ENCODE measurements at places on chromosomes 1 and 21.

DNA sequence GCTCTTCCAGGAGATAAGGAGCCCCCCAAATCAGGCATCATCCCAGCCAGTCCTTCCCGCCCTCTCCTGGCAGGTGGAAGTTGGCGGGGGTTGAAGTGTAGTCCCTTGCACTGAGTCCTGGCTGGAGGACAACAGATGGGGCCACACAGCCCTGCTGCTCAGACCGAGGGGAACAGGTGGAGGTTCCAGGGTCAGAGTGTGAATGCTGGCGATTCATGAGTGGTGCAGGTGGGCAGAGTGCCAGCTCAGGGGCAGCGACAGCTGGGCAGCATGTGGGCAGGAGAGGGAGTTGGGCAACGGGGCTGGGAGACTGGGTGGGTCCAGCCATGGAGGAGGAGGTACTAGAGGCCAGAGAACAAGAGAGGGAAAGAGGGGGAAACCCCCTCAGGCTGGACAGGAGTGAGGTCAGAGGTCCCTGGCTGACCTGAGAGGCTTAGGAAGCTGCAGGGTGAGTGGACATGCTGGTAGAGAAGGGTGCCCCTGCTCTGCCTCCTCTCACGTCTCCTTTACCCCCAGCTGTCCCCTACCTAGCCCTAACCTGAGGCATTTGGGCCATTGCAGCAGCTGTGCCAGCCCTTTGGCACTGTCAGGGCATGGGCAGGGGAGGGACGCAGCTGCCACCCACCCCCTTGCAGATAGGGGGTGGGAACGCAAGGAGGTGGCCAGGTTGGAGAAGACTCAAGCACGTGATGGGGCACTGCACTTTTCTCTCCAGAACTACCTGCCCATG lies 11.3 kb upstream of the ADORA1 start:
- no peak for DNase-seq

- no peak for DNase-seq
Observed at GRCh38 chr1:30342535-30343141, 380.7 kb downstream of the MATN1 start.

DNA sequence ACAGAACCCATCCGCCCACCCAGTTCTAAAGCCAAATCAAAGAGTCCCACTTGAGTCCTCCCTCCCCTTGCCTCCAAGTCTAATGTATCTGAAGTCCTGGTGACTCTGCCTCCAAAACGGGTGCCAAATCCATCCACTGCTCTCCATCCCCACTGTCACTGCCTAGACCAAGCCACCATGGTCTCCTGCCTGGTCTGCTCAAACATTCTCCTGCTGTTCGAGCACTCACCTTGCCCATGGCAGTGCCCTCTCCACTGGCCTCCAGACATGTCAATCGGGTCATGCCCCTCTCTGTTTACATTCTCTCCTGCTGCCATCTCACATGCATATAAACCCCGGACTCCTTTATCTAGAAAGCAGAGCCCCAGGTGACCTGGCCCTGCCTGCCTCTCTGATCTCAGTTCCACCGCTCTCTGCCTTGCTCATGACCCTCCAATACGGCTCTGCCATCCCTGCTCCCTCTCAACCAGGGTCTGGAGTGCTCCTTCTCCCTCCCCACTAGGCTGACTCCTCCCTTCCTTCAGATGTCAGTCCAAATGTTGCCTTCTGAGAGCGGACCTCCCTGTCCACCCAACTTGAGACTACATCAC lies 32.1 kb upstream of the MX1 start:
- no peak for DNase-seq

GRCh38 chr21:30382201-30382600 lies 10.1 kb upstream of the KRTAP13-2 start:
- no peak for DNase-seq

- no peak for DNase-seq
Observed at GRCh38 chr1:205596876-205597275, 34.9 kb downstream of the ELK4 start.

DNA sequence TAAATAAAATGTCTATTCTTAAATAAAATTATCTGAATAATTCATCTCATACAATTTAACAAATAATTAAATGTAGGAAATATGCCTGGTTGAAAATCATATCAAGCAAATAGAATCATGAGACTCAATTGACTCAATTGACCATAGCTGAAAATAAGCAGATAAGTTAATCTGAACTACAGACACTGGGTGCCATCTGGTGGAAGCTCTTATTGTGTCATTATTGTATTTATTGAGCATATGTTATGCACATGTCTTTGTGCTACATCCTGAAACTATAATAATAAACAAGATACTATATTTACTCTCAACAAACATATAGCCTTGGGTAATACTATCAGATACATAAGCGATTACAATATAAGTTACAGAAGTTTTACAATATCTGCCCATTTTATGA lies 41.0 kb downstream of the BRINP3 start:
- no peak for DNase-seq

DNA sequence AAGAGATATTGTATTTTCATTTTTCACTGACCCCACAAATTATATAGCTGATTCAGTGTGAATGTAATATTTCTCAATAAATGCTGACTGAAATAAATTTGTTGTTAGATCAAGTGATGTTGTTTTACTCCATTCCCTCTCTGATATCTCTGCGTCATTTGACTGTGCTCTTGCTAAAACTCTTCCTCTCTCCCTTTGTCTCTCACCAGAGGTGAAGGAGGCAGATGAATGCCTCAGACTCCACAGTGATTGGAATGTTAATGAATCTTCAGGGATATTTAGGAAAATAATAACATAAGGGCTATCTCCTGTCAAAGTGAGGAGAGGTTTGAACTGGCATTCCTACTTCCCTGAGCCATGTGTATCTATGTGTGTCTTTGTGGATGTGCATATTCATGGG lies 3.7 kb downstream of the CD1E start:
- no peak for DNase-seq

GRCh38 chr1:86906419-86906818 lies 7.5 kb downstream of the SELENOF start:
- DNase-seq, result no peak

GRCh38 chr1:77900687-77901293 lies 12.4 kb downstream of the NEXN start:
- DNase-seq, result peak; percentile 3

DNA sequence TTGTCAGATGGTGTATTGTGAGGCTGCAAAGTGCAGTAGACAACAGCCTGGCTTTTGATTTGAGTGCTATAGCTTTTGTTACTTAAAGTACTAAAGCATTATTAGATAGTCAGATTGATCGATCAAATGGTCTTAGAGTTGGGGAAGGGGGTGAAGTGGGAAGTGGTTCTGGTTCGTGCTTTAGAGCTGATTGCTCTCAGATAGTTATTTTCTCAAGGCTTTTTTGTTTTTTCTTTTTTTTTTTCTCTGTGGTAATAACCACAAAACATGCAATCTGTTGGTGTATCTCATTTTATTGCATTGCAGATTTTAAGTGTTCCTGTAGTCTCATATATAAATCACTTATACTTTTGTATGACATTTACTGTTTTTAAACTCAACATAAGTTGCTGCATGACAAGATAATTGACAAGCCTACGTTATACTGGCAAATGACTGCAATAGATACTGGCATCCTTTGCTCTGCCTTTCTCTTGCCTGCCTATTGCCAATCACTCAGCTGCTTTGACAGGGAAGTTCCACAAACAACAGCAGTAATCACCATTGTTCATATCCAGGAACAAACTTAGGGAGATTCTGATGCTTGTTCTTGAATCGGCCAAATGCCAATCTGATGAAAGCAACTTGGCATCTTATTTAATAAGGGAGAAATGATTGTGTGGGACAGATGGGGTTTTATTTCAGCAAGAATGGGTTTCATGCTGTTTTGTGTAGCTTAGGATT lies 125.0 kb upstream of the B3GALT2 start:
- no peak for DNase-seq

DNA sequence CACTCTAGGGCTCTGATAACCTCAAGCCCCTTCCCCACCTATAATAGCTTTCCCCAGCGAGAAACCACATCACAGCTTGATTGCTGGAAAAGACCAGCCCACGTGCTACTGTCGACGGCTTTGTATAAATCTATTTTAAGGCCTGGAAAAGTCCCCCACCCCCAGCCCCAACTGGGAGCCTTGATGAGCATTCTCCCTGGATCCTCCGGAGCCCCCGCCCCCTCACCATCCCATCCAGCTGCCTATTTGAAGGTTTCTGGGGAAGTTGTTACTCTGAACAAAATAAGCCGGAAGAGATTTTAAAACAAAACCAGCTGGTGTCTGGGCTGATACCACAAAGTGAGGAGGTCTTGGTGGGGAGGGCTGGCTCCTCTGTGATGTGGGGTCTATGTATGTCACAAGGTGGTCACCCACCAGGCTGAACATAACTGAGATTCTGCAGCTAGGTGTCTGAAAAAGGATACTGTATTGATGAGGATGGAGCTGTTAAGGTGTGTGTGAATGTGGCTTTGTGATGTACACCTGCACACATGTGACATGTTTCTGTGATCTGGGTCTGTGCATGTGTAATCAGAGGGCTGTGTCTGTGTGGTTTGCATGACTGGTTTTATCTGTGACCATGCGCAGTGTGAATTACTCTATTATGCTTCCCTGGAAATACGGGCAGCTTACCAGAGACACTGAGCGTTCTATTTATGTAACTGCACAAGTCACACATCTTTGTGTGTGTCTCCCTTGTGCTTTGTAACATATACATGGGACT lies 25.0 kb downstream of the RIMS3 start:
- DNase-seq, result no peak

GRCh38 chr1:8241417-8242014 lies 76.4 kb upstream of the SLC45A1 start:
- no peak for DNase-seq

- DNase-seq, result no peak
Observed at GRCh38 chr1:202622388-202622787, 87.9 kb downstream of the SYT2 start.

GRCh38 chr1:41637367-41637766 lies 152.9 kb upstream of the EDN2 start:
- no peak for DNase-seq

DNA sequence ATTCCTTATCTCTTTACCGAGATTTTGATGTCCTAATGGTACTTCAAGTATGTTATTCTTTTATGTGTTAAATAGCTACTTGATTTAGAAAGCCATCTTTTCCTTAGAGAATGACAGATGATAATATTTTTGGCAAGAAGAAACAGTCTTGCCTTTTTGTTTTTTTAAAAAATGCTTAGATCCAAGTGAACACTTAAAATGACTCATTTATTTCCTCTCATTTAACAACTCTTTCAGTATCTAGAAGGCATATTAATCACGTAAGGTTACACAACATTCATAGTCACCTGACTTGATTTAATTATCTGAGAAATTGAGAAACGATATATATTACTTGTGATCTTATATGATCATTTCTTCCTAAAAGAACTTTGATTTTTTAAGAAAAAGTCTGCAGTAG lies 52.4 kb downstream of the SUCO start:
- no peak for DNase-seq

- DNase-seq, result peak; percentile 29
Observed at GRCh38 chr1:2499986-2500596, 24.0 kb downstream of the PLCH2 start.

DNA sequence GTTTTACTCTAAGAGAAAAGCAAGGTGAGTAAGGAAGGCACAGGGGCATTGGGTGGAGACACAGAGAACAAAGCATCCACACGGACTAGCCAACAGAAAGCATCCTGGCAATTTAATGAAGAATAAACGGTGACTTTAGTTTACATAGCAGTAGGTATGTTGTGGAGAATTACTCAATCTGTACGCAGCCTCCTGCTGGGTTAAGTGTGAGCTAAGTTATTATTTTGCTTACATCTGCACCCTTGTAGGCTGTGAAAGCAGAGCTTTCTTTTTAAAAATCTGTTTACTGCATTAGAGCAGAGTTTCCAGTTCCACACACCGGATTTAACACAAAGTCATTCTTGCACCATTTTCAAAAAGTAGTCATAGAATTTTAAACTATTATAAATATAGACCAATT lies 144.5 kb downstream of the AKT3 start:
- no peak for DNase-seq

GRCh38 chr1:240362826-240363225 lies 249.1 kb downstream of the GREM2 start:
- no peak for DNase-seq

DNA sequence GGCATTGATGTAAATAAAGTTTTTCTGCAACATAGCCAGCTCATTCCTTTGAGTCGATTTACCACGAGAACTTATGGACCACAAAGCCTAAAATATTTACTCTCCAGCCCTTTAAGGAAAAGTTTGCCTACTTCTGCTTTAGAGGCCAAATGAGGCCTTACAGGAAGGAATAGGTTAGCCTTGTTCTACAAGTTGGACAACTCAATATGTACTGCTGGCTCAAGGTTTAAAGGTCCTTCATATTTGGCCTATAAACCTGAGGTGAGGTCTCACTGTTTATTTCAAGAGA lies 144.5 kb upstream of the DNAH14 start:
- DNase-seq, result no peak

DNA sequence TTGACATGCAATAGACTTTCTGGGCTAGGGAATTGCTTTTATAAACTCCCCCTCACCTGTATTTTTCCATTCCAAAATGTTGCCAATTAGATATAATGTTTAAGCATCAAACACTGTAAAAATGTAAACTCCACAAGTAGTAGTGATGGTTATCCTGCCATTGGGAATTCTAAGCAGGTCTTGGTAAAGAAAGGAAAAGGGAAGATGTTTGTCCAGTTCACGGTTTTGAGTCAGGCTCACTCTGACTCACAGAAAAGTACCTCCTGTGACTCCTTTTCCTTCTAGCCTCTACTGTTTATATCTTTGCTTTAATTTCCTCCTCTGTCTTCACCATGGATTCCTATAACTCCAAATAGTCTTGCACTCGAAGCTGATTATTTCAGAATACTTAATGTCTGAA lies 19.0 kb upstream of the PTPN14 start:
- DNase-seq, result no peak

- DNase-seq, result no peak
Observed at GRCh38 chr1:217586586-217586985, 44.3 kb downstream of the GPATCH2 start.

DNA sequence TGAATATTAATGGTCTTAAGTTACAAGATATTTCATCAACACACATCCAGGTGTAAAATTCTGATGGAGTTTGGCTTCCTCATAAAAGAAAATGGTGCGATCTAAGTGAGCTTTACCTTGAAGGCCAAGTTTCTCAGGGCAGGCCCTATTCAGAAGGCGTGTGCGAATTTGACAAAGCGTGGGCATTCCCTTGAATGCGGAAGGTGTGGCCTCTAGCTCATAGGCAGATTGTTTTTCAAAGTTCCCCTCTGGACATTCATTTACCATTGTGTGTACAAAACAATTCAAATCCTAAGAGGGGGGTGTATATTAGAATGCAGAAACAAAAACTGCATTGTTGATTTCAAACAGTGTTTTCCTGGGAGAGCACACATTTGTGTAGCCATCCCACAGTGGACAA lies 411.9 kb upstream of the PKN2 start:
- DNase-seq, result no peak

DNA sequence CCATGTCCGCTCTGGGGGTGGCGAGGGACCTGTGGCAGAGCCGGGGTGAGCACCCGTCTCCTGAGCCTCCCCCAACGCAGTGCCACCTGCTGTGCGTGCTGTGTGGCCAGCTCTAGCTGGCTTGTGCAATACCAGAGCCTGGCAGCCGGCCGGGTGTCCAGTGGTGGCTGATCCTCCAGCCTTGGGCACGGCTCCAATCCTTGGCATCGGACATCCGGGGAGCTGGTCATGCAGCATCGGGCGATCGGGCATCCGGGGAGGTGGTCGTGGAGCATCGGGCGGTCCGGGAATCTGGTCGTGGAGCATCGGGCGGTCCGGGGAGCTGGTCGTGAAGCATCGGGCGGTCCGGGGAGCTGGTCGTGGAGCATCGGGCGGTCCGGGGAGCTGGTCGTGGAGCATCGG lies 8.1 kb downstream of the SLX9 start:
- DNase-seq, result no peak
